ENCODE measurements at places on chromosomes 16 and 17. TPM values are rescaled to one million over a fixed set of nuclear protein-coding genes. Genes with fewer than 3 reads are reported as not detected.

Gene TGFB1I1
- 30.9 TPM for total RNA-seq

Gene CCL1
- total RNA-seq = not detected

Gene PPL
- 3.2 TPM for total RNA-seq

Gene SCIMP
- not detected for total RNA-seq

Gene SBK1
- total RNA-seq = under 0.01 TPM

Gene PLEKHH3
- 16.8 TPM for total RNA-seq

Gene NPIPA7
- 0.43 TPM for total RNA-seq

Data from dermis lymphatic vessel endothelial cell (primary cell).